Mesothelial cell of epicardium (in vitro differentiated cells): ENCODE measurements at places on chromosomes 3 and 15. TPM values are rescaled to one million over a fixed set of nuclear protein-coding genes. Genes with fewer than 3 reads are reported as not detected.

The C3orf70 gene
- 2.8 to 3.2 TPM (median 3.0 TPM) in 3 replicates for total RNA-seq

DNA sequence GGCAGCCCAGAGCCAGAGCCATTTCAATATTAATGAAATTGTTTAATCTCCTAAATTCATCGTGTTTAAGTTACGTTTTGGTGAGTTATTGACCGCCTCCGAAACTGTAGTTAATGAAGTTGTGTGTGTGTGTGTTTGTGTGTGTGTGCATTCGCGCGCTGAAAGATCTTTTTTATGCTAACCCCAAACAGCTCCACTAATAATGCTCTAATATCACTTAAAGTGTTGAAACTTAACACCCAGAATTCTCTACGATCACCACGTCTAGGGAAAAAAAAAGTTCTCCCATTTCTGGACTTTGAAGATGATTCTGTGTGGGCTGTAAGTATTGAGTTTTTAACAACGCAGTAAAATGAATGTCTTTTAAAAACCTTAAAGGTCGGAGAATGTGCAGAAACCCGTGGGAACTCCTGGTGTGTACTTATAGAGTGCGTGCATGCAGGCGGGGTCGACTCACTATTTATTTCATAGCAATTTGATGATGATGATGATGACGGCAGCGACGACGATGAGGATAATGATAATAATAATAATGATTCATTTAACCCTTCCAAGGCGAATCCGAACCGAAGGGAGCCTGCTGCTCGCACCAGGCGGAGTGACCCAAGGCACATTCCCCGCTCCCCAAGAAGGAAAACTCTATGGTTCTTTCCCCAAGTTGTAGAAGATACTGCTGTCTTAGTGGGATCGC, 1.4 kb upstream of the FOXB1 start:
- DNase-seq, result no peak

DNA sequence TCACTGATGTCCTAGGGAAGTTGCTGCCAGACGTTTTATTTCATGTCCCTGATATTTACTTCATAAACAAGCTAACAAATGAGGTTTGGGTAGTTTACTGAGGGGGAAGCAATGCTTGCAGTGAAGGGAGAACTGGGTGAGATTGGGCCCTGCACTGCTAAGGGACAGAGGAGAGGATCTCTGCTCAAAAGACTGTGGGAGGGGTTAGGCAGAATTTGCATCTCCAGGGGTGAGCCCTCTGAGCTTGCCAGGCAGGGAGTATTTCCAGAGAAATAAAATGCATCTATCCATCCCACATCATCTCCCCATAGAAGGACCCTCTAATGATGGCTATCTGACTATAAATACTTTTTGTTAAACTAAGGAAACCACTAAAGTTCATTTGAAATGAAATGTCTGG, 215.6 kb downstream of the CBLB start:
- DNase-seq, result no peak

GRCh38 chr3:154588831-154589230, 158.8 kb upstream of the GPR149 start:
- DNase-seq, result no peak

GRCh38 chr3:172655388-172655787, 55.5 kb downstream of the NCEH1 start:
- no peak for DNase-seq

DNA sequence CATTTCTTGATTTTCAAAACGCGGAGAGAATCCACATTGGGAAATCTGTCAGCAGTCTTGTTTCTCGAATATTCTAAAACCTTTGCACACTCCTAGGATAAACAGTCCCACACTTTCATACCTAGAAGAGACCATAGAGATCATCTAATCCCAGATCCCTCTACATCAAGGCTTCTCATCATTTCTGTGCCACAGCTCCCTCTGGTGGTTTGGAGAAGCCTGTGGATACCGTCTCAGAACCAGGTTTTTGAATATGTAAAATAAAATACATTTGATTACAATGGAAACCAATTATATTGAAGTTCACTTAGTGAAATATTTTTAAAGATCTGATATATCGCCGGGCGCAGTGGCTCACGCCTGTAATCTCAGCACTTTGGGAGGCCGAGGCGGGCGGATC, 211.9 kb upstream of the GOLGA6L4 start:
- DNase-seq, result no peak

The MINAR1 gene
- 2.2 to 2.6 TPM (median 2.4 TPM) in 3 replicates for total RNA-seq

The ATP13A5 gene
- not detected in 3 replicates for total RNA-seq
